H9 (cell line): ENCODE measurements at places on chromosomes 1 and 21. TPM values are rescaled to one million over a fixed set of nuclear protein-coding genes. Genes with fewer than 3 reads are reported as not detected.

DNA sequence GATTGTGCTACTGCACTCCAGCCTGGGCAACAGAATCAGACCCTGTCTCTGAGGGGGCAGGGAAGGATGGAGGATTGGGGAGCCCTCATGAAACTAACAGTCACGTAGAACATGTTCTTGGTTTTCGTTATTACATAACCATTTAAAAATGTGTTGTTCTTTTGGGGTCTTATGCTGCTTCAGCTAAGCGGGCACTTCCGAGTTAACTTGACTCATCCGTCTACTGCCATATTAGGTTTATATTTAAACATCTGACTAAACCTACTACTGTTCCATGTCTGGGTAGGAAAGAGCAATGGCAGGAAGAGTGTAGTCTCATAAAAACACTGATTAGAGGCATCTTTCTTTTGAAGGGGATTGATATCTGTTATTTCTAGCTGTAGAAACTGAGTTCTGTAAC, 59.5 kb upstream of the BMP8A start:
- peaks cover 64% of the 10 kb centered on the region for H3K36me3 ChIP-seq
- no peak overlapping the region for H3K27ac ChIP-seq
- no peaks in the 10 kb centered on the region for H3K27me3 ChIP-seq
- no peaks in the 10 kb centered on the region for H3K4me1 ChIP-seq
- no peak overlapping the region for H3K4me3 ChIP-seq
- DNase-seq, result no peak

- peaks cover 4% of the 10 kb centered on the region for H3K36me3 ChIP-seq
- no peak for DNase-seq
- no peaks in the 10 kb centered on the region for H3K27me3 ChIP-seq
- H3K27ac ChIP-seq, result no peak overlapping the region
- H3K4me3 ChIP-seq, result no peak overlapping the region
These were observed 150.1 kb downstream of the PBX1 start for GRCh38 chr1:164709126-164709525.

DNA sequence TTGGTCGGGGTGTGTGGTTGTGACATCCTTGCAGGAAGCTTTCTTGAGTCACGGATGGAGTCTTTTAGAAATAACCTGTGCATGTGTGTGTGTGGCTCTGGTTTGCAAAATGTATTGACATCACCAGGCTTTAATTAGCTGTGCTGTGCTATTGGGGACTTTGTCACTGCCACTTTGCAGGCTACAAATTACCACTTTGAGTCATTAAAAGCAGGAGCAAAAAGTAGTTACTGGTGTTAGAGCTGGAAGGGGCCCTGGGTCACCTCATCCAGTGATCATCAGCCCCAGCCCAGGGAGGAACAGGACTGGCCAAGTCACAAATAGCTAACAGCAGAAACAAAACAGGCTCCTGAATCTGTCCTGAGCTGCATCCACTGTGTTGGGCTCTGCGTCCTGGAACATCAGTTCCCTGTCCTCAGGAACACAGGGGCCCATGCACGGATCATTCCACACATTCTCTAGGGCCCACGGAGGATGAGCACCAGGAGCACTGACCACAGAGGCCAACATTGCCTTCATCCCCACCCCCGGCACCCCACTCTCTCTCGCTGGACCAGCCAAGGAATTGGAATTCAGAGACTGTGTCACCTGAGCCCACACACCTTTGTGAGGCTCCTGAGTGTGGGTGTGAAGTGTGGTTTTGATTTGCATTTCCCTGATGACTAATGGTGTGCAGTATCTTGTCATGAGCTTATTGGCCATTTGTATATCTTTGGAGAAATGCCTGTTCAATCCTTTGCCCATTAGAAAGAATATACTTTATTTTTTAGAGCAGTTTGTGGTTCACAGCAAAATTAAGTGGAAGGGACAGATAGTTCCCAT, 280.1 kb upstream of the C1orf174 start:
- H3K36me3 ChIP-seq, result peaks cover 7% of the 10 kb centered on the region; the same call in 1 of the 2 replicates
- no peak overlapping the region for H3K4me3 ChIP-seq
- H3K4me1 ChIP-seq, result peaks cover 4% of the 10 kb centered on the region; the same call in 1 of the 2 replicates
- no peaks in the 10 kb centered on the region for H3K27me3 ChIP-seq

- H3K36me3 ChIP-seq, result no peaks in the 10 kb centered on the region
- no peaks in the 10 kb centered on the region for H3K27me3 ChIP-seq
- no peak overlapping the region for H3K4me3 ChIP-seq
- H3K27ac ChIP-seq, result no peak overlapping the region
- no peak for DNase-seq
- H3K4me1 ChIP-seq, result peaks cover 10% of the 10 kb centered on the region; the same call in 1 of the 2 replicates
These were observed 46.2 kb upstream of the SLC2A1 start for GRCh38 chr1:43004587-43005459.

- DNase-seq, result no peak
- no peaks in the 10 kb centered on the region for H3K27me3 ChIP-seq
- no peaks in the 10 kb centered on the region for H3K4me1 ChIP-seq
- no peak overlapping the region for H3K4me3 ChIP-seq
- no peak overlapping the region for H3K27ac ChIP-seq
- no peaks in the 10 kb centered on the region for H3K36me3 ChIP-seq
These were observed 147.6 kb downstream of the IFI44 start for GRCh38 chr1:78797108-78797781.

- H3K27ac ChIP-seq, result no peak overlapping the region
- H3K4me3 ChIP-seq, result no peak overlapping the region
- H3K36me3 ChIP-seq, result peaks cover 80% of the 10 kb centered on the region
- H3K4me1 ChIP-seq, result no peaks in the 10 kb centered on the region
- 0 out of 2 replicates have a peak, but pooled peaks cover 3% of the 10 kb centered on the region for H3K27me3 ChIP-seq
These were observed 30.4 kb downstream of the IFNGR2 start for GRCh38 chr21:33433425-33434114.

DNA sequence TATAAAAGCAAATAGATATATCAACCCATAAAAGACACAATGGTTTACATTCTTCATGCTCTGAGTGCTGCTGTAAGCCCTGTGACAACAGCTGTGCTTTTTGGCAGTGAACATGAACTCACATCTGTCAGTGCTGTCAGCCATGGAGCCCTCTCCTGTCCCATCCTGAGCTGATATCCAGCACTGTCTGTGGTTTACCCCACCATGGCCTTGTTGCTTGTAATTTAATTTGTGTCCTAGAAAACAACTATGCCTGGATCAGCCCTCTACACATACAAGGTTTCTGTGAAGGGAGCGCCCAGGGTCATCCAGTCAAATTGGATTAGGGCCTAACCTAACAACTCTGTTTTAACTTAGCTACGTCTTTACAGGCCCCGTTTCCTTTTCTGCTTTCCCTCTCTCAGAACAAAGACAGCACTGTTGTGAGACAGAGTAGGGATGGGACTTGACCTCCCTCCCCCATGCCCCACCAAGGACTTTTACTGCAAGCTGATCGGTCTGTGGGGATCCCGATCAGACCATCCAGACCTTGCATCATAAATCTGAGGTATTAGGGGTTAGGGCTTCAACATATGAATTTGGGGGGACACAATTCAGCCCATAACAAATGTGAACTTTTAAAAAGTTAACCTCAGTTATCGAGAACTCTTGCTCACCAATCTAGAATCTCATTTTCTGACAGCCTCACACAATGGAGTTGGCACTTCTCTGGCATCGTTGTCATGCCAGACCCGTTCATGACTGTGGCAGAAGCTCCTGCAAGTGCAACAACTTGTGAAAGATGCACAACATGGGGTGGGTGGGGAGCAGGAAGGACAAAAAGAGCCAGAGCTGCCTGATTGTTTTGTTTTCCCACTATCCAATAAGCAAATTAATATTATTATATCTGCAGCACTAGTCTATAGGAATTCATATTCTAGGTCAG, 16.4 kb upstream of the SLC44A3 start:
- no peaks in the 10 kb centered on the region for H3K36me3 ChIP-seq
- no peak overlapping the region for H3K4me3 ChIP-seq
- H3K27me3 ChIP-seq, result no peaks in the 10 kb centered on the region
- no peaks in the 10 kb centered on the region for H3K4me1 ChIP-seq
- H3K27ac ChIP-seq, result no peak overlapping the region

- H3K27ac ChIP-seq, result no peak overlapping the region
- no peak overlapping the region for H3K4me3 ChIP-seq
- H3K4me1 ChIP-seq, result no peaks in the 10 kb centered on the region
- H3K27me3 ChIP-seq, result no peaks in the 10 kb centered on the region
These were observed 266.2 kb upstream of the POU3F1 start for GRCh38 chr1:38312753-38313152.

DNA sequence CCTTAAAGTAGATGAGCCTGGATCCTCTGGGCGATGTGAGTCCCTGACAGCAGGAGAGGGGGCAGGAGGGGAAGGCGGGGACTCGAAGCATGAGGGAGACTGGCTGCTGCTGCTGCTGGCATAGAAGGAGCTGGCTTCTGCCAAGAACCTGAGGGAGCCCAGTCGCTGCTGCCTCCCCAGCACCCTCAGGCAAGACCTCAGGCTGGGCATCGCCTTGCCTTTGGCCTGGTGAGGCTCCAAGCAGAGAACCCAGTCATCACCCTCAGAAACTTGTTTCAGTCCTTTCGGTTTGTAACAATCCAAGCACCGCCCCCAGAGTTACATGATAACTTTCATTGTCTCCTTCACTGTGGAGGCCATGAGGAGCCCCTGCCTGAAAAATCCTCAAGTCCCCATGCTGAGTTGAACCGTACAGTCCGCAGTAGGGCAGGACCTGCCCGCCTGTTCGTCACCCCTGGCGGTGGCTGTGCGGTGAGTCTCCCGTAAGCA, 38.8 kb downstream of the POFUT2 start:
- peak overlapping the region; percentile 33; the same call in 1 of the 2 replicates for H3K4me3 ChIP-seq
- H3K27me3 ChIP-seq, result no peaks in the 10 kb centered on the region
- DNase-seq, result peak; percentile 48
- H3K4me1 ChIP-seq, result no peaks in the 10 kb centered on the region
- H3K27ac ChIP-seq, result no peak overlapping the region

DNA sequence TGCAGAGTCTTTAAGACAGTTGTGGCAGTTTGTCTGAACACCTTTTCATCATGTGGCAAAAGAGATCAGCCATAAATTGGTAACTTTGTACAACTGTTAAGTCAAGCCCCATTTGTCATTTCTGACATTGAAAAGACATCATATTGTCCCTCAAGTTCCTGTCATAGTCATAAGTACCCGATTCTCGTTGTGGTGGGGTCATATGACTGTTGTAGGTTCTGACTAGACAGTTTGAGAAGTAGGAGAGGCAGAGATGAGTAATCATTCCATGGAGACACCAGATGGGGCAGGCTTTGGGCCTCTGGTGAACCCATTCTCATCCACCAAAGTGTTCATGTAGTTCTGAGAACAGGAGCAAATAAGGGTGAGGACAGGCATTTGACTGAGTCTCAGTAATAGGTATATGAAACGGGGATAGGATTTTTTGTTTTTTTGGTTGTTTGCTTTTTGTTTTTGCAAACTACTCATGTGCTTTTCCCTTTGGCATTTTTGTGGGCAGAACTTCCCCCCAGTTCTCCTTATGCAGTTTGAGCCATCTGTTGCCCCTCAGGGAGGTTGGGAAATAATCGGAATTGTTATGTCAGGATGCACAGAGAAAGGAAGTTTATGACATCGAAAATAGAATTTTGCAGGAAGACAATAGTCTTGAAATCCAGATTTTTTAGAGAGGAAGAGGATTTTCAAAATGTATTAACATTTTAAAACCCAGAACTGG, 86.9 kb upstream of the KCNE2 start:
- DNase-seq, result no peak
- H3K27ac ChIP-seq, result no peak overlapping the region
- H3K27me3 ChIP-seq, result no peaks in the 10 kb centered on the region
- no peak overlapping the region for H3K4me3 ChIP-seq

DNA sequence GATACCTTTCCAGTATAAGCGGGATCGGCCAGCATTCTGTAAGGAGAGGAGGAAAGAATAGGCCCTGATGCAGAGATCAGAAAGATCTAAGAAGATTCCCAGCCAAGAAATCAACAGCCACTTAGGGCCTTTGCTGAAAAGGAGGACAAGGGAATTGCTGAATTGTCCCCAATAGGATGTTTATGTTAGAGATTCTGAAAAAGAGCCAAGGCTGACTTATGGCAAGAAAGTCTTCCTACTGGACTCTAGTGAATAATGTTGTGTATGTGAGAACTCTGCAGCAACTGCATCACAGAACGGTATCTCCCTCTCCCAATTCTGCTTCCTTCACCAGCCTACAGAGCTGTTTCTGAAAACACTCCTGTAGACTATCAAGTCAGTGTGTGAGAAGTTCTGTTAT, 298.0 kb upstream of the CXADR start:
- no peaks in the 10 kb centered on the region for H3K36me3 ChIP-seq
- no peak overlapping the region for H3K27ac ChIP-seq
- no peaks in the 10 kb centered on the region for H3K27me3 ChIP-seq
- H3K4me3 ChIP-seq, result no peak overlapping the region
- 0 out of 2 replicates have a peak, but pooled peaks cover 2% of the 10 kb centered on the region for H3K4me1 ChIP-seq

- H3K4me3 ChIP-seq, result no peak overlapping the region
- peaks cover 4% of the 10 kb centered on the region; the same call in 2 of the 3 replicates for H3K36me3 ChIP-seq
- no peak overlapping the region for H3K27ac ChIP-seq
- peaks cover 5% of the 10 kb centered on the region; the same call in 1 of the 2 replicates for H3K4me1 ChIP-seq
- DNase-seq, result peak; percentile 57
- no peaks in the 10 kb centered on the region for H3K27me3 ChIP-seq
These were observed 4.5 kb downstream of the TMEM125 start for GRCh38 chr1:43274125-43274803.

GRCh38 chr1:166036092-166036491, 130.7 kb downstream of the FAM78B start:
- no peak overlapping the region for H3K4me3 ChIP-seq
- no peaks in the 10 kb centered on the region for H3K36me3 ChIP-seq
- H3K27me3 ChIP-seq, result no peaks in the 10 kb centered on the region
- no peak for DNase-seq
- H3K27ac ChIP-seq, result no peak overlapping the region

DNA sequence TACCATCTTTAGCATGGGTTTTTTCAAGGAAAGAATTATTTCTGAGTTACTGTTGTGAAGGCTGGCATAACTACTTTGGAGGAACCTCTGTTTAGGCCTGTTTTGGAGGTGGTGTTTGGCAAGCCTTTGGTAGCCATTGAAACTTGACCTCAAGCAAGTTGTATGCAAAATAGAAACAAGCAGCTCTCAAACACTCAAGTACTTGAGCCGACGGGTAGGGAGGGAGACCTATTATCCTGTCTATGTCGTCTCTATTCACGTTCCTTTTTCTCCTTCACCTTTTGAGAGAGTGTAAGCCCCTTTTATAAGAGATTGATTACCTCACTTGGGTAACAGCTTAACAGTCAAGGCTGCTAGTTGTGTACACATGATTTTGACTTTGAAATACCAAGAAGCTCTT, 878.3 kb upstream of the CXADR start:
- 0 out of 2 replicates have a peak, but pooled peaks cover 5% of the 10 kb centered on the region for H3K4me1 ChIP-seq
- peak; percentile 47 for DNase-seq
- no peak overlapping the region for H3K27ac ChIP-seq
- H3K27me3 ChIP-seq, result no peaks in the 10 kb centered on the region
- no peaks in the 10 kb centered on the region for H3K36me3 ChIP-seq

Gene BRDT
- 0.15 TPM in 2 replicates for total RNA-seq

Gene HCRTR1
- not detected in 2 replicates for total RNA-seq
